Right lobe of liver (tissue), 6 donors: ENCODE measurements at places on chromosomes 1 and 21. TPM values are rescaled to one million over a fixed set of nuclear protein-coding genes. Genes with fewer than 3 reads are reported as not detected.

GRCh38 chr21:35366394-35367080 lies 317.4 kb upstream of the RUNX1 start:
- H3K27ac ChIP-seq = no peak overlapping the region
- no peak overlapping the region for H3K4me3 ChIP-seq
- H3K36me3 ChIP-seq = no peaks in the 10 kb centered on the region
- no peaks in the 10 kb centered on the region for H3K4me1 ChIP-seq

The COA6 gene
- 15.6 TPM for total RNA-seq

GRCh38 chr1:180976732-180977357 lies 45.8 kb downstream of the STX6 start:
- H3K27ac ChIP-seq = no peak overlapping the region
- no peaks in the 10 kb centered on the region for H3K27me3 ChIP-seq

DNA sequence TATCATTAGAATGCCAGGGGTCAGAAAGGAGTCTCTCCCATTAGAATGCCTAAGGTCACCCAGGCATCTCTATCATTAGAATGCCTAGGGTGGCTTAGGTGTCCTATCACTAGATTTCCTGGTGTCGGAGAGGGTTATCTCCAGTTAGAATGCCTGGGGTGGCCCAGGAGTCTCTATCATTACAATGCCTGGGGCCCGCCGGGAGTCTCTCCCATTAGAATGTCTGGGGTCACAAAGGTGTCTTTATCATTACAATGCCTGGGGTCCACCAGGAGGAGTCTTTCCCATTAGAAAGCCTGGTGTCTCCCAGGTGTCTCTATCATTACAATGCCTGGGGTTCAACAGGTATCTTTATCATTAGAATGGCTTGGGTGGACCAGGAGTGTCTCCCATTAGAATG lies 56.2 kb downstream of the RNF187 start:
- H3K27ac ChIP-seq = no peak overlapping the region
- H3K27me3 ChIP-seq = no peaks in the 10 kb centered on the region
- H3K4me3 ChIP-seq = no peak overlapping the region
- no peaks in the 10 kb centered on the region for H3K4me1 ChIP-seq
- no peak for DNase-seq

DNA sequence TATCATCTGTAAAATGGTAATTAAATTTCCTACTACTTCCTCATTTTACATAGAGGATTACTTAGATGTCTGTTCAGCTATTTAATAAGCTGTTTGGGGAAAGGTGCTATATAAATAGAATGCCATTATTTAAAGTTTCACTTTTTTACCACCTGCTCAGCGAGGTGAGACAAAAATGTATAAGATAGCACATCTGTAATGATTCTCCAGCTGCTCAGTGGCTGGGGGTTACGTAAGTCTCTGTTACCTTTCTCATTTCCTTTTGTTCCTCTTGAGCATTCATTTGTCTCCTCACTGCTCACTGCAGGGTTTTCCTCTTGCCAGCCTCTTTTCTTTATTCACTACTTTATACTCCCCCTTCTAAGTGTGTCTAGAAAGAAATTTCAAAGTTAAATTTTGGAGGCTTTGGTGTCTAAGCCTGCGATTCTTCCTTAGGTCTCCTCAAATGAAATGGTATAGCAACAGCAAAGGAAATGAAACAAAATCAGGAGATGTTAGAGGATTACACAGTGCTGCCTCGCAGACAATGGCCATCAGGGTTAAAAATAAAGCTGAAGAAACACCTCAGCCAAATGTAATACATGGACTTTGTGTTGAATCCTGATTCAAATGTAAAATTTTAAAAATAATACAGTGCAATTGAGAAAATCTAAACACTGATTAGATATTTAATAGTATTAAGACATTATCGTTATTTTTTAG lies 6.8 kb downstream of the RGS8 start:
- H3K4me1 ChIP-seq = no peaks in the 10 kb centered on the region
- H3K27ac ChIP-seq = no peak overlapping the region
- no peak overlapping the region for H3K4me3 ChIP-seq

The NBPF6 gene
- not detected for total RNA-seq

DNA sequence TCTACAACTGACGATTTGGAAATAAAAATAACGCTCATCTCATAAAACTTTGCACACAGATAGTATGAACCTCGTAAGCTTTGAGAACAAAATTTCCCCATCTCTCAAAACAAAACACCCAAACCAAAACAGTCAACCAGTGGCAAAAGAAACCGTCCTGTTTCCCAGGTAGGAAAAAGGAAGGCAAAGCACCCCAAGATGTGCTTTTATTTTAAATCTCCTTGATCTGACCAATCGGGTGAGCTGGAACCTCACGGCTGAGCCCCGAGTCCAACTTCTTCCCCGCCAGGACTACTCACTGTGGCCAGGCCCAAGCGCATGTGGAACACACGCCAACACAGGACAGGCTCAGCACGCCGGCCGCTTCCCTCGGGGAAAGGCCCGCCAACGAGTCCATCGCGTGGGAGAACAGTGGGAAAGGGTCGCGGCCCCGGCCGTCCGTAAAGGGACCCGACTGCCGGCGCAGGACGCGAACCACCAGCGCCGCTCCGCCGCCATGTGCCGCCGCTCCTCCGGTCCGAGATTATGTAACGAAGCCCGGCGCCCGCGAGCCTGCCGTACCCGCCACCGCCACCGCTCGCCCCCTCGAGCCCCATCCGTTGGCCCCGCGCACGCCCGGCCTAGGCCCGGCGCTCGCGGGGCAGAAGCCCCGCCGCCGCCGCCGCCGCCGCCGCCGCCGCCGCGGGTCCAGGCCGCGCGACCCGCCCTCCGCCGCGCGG lies 759 bp downstream of the AHCTF1 start:
- peak overlapping the region; percentile 67 for H3K27ac ChIP-seq
- H3K4me3 ChIP-seq = peak overlapping the region; percentile 99
- H3K27me3 ChIP-seq = no peaks in the 10 kb centered on the region

GRCh38 chr1:231036416-231036815 lies 3.6 kb downstream of the FAM89A start:
- H3K27ac ChIP-seq = no peak overlapping the region
- H3K36me3 ChIP-seq = no peaks in the 10 kb centered on the region
- H3K4me1 ChIP-seq = no peaks in the 10 kb centered on the region
- H3K27me3 ChIP-seq = no peaks in the 10 kb centered on the region

DNA sequence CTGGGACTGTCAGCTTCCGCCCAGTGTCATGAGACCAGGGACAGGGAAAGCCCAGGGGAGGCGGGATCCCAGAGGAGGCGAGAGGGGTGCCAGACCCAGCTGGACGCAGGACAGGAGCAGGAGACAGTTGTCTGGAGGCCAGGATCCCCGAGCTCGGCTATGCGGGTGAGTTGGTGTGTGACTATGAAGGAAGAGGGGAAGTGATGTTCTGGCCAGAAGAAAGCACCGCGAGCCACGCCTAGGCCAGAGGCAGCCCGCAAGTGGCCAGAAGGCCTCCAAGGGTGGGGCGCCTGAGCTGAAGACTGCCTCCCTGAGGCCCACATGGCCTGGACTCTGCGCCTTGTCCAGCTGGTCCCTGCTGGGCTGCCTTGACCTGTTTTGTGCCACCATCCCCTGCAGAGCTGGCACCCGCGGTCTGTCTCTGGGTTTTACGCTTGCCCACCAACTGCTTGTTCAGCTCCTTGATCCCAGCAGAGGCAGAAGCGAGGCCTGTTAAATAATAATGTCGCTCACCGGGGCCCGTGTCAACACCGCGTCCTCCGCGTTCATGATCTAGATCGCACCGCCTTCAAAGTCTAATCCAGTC lies 85.2 kb upstream of the ACTL8 start:
- H3K27me3 ChIP-seq = no peaks in the 10 kb centered on the region
- DNase-seq = no peak
- no peak overlapping the region for H3K4me3 ChIP-seq
- H3K4me1 ChIP-seq = no peaks in the 10 kb centered on the region
- no peak overlapping the region for H3K27ac ChIP-seq

GRCh38 chr1:44078104-44078503 lies 40.5 kb upstream of the KLF17 start:
- H3K27ac ChIP-seq = no peak overlapping the region
- H3K4me1 ChIP-seq = no peaks in the 10 kb centered on the region
- no peak overlapping the region for H3K4me3 ChIP-seq
- no peaks in the 10 kb centered on the region for H3K36me3 ChIP-seq
- no peaks in the 10 kb centered on the region for H3K27me3 ChIP-seq

DNA sequence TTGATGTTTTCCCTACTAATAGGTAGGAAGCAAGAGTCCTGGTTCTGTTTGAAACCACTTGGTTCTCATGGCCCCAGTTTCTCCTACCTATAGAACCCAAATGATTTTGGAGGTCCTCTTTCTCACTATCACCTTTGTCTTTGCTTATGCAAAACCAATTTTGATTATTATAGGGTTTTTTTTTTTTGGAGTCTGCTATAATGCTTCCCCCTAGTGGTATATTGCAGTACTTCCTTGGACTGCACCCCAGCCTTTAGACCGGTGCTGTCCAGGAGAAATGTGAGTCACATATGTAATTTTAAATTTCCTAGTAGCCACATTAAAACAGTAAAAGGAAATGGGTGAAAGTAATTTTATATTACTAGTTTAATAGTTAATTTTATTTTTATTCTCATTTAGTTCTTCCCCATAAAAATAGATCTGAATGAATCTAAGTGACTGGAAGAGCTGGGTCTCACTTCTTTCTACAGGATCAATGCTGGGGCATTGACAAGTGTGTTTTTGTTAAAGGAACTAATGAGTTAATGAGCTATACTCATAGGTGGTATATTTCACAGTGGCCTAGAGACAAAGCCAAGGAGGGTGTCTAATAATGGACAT lies 10.6 kb downstream of the FCMR start:
- DNase-seq = no peak
- H3K36me3 ChIP-seq = no peaks in the 10 kb centered on the region
- H3K27me3 ChIP-seq = no peaks in the 10 kb centered on the region

DNA sequence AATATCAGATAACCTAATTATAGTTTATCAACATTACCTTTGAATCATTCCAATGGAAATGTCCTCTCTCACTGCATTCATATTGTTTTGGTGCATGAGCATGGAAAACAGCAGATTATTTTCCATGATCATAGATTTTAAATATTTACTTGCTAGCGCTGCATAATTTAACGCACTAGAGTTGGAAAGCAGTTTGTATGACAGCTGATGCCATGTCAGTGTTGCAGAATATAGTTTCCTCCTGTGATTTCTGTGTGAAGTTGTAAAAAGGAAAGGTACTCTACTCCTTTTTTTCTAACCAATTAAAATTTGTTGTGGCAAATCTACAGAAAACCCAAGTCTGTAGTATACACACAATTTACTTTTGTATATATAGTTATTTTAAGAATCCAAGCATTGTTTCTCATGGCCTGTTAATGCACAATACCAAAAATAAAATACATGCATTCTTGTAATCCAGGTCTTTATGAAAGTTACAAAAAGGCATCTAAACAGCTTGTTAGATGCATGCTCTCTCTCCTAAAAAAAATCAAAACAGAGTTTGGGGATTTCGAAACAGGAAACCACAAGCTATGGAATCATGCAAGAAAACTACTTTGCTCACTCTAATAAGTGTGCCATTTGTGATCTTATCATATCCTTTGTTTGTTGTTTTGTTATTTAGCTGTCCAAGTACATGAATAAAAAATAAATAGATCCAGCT lies 1.9 kb upstream of the ATG4C start:
- H3K27me3 ChIP-seq = no peaks in the 10 kb centered on the region
- peaks cover 7% of the 10 kb centered on the region for H3K4me1 ChIP-seq
- no peaks in the 10 kb centered on the region for H3K36me3 ChIP-seq

DNA sequence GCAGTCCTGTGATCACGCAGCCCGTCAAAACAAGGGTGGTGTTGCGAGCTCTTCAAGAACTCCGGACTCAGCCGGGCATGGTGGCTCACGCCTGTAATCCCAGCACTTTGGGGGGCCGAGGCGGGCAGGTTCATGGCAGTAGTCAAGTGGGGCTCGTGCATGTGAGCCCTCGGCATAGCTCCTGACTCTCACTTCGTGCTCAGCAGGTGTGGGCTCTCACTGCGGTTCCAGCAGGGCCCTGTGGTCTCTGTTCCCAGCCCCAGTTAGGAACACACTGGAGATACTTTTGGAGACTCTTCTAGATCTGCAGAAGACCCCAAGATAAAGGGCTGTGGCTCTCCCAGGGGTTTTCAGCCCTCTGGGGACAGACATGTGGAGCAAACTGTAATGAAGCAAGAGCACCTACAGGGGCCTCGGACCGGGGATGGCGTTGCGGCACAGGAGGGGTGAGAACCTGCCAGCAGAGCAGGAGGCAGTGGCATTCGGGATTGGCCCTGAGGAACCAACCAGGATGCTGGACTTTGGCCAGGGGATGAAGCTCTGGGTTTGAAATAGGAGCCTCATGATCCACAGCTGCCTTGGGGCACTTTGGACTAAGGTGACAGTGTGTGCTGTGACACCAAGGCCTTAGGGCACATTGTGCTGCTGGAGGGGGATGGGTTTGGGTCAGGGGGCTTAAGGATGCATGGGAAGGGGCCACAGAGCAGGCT lies 443.2 kb downstream of the CAMTA1 start:
- no peaks in the 10 kb centered on the region for H3K4me1 ChIP-seq
- no peak for DNase-seq
- H3K27ac ChIP-seq = no peak overlapping the region
- H3K36me3 ChIP-seq = no peaks in the 10 kb centered on the region

DNA sequence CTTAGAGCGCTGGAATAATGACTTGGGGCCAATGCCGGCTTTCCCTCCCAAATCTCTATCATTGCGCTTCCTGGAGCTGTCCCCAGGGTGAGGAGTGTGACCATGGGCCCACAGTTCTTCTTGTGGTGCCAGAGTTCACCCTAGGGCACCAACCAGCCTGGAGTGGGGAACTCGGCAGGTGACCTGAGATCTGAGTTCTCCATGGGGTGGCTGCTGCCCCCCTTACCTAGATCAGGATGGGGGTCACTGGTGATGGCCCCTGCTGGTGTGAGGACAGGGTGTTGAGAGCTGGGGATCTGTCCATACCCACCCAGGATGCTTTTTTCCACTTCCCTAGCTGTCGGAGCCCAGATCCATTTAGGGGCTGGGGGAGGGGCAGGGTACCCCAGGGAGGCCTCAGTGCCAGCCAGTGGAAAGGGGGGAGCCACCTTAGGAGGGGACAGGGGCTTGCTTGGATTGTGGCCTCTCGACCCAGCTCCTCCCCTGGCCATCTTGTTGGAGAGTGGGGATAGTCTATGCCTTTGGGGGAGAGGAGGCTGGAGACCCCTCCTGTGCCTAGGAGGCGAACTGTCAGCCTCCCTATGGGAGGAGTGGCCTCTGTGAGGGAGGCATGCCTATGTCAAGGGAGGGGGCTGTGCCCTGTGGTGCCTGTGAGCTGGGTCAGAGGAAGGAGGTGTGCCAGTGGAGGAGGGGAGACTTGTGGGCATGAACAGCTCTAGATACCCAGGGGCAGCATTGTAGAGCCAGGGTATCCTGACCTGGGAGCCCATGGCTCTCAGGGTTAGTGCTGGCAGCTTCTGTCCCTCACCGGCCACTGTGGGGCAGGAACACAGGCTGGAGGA lies 1.7 kb downstream of the FOXO6 start:
- no peaks in the 10 kb centered on the region for H3K27me3 ChIP-seq
- DNase-seq = peak; percentile 40
- no peak overlapping the region for H3K27ac ChIP-seq
- H3K4me3 ChIP-seq = no peak overlapping the region

The AKNAD1 gene
- not detected for total RNA-seq
